ENCODE measurements at places on chromosomes 16 and 17. TPM values are rescaled to one million over a fixed set of nuclear protein-coding genes. Genes with fewer than 3 reads are reported as not detected.

Gene RAB37
- 3.3 TPM for total RNA-seq

DNA sequence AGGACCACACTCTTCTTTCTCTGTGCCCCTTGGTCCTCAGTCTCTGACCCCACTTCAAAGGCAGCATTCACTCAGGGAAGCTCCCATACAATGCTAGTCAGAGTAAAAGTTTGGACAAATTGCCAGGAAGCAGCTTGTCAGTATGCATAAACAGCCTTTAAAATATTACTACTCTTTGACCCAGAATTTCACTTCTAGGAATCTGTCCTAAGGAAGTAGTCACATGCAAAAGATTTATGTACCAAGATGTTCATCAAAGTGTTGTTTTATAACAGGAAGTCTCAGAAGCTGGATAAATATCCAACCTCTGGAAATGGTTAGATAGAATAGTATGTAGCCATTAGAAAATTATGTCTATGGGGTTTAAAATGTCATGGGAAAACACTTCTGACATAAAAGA is 31.0 kb downstream of the MAPT start:
- no peak for DNase-seq

GRCh38 chr16:81264386-81264785 is 25.9 kb downstream of the BCO1 start:
- DNase-seq: no peak

- DNase-seq: no peak
These were observed 6.2 kb downstream of the KATNB1 start for GRCh38 chr16:57741660-57742191.
